ENCODE measurements at places on chromosomes 12 and 14. TPM values are rescaled to one million over a fixed set of nuclear protein-coding genes. Genes with fewer than 3 reads are reported as not detected.

DNA sequence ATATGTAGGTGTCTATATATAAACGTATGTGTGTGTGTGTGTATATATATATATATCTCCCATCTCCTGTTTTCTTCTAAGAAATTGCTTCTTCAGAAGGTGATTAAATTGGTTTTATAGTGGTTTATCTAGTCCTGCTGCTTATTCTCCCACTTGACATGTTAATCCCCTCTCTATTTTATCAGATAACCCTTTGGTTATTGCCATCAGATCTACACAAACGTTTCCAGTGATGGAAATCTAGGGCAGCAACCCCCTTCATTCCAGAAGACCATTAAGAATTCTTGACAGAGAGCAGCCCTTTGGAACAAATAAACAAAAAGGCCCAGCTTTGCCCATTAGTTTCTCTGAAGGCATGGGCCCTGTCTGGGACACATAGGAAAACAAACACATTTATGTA is 34.2 kb upstream of the YARS2 start:
- ATAC-seq, result no peak

GRCh38 chr14:35534208-35534872 is 376 bp downstream of the INSM2 start:
- ATAC-seq, result peak; percentile 24

- ATAC-seq, result no peak
Observed at GRCh38 chr14:22434030-22434429, 155.0 kb downstream of the DAD1 start.

DNA sequence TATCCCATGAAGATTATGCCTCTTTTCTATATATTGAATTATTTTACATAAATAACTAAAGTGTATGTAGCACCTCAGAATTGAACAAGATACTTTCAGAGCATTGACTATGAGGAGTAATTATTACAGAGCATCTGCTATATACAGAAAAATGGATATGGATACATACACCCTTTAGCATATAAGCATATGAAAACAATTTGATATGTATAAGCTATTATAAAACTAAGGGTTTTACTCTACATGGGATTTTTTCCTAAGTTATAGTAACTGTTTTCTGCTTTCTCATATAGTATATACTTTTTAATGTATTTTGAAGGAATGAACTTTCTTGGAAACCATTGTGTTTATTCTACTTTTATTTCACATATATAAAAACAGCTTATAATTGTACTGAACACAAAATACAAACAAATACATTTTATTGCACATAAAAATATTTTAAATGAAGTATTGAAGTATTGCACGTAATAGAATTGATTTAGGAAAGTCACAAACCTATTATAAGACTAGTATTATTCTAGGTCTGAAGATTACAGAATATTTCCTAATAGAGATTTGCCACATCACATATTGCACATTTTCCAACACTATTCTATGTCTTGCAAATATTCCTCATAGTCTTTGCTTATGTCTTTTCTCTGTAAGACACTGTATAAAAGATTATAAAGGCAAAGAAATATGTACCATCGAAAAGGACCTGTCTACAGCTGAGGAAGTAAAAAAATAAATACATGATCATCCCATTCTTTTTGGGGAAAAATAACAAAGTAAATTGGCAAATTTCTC is 8.4 kb downstream of the CD69 start:
- peak; percentile 30 for ATAC-seq

The IAPP gene
- not detected for total RNA-seq

GRCh38 chr12:94618995-94619695 is 31.2 kb downstream of the TMCC3 start:
- ATAC-seq, result peak; percentile 78
